ENCODE measurements at places on chromosomes 6 and 20.

- DNase-seq, result no peak
Measured at GRCh38 chr6:166726201-166726600, 99.2 kb upstream of the RPS6KA2 start.

- peak; percentile 81 for DNase-seq
Measured at GRCh38 chr20:5061213-5061612, 58.5 kb downstream of the PCNA start.

- DNase-seq, result peak; percentile 81
Measured at GRCh38 chr20:21315138-21315537, 12.0 kb downstream of the XRN2 start.

GRCh38 chr6:28982476-28983266, 22.4 kb downstream of the ZNF311 start:
- DNase-seq, result peak; percentile 79

DNA sequence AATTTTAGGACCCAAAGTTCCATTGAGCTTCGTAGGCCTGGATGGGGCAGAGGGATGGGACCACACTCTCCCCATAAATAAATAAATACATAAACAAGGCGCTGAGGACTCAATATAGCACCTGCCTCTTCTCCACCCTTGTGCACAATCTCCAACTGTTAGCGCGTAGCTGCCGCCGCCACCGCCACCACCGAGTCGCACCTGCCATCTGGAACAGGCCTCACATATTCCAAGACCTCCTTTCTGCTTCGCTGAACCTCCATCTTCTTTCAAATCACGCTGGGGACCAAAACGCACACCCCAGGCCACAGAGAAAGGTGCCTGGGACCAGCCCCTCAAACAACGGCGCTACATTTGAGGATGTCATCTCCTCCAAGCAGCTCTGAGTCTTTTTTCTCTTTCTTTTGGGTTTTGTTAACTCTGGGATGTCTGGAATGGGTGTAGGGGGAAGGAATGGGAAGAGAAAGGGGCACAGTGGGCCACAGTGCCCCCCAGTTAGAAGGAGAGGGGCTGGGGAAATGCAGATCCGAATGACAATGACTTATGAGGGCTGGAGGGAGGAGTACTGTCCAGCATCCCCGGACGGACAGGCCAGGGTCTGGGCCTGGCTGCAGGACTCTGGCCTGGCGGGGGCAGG, 49.7 kb downstream of the NOL4L start:
- DNase-seq, result no peak

- DNase-seq, result no peak
Measured at GRCh38 chr20:24761220-24762065, 187.6 kb upstream of the CST7 start.

GRCh38 chr6:127186889-127187288, 68.4 kb downstream of the RSPO3 start:
- DNase-seq, result peak; percentile 43

GRCh38 chr20:59937150-59937549, 3.0 kb downstream of the PPP1R3D start:
- DNase-seq, result no peak

DNA sequence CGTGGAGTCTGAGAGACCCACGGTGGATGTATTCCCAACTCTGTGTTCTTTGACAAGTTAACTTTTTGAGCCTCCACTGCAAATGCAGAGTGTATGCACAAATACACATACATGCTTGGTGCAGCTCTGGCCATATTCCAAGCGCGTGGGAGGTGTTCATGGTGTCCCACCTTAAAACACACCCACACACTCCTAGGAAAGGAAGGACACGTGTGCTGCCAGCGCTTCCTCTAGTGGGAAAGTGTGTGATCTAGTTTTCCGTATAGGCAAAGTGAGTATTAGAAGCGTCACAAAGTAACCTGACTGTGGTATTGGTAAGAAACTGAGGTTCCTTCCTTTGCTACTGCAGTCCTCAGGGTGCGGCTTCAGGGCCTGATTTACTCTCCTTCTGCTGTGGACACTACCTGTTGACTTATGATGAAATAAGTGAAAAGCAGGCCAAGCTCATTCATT, 36.0 kb upstream of the MPC1 start:
- DNase-seq, result no peak

DNA sequence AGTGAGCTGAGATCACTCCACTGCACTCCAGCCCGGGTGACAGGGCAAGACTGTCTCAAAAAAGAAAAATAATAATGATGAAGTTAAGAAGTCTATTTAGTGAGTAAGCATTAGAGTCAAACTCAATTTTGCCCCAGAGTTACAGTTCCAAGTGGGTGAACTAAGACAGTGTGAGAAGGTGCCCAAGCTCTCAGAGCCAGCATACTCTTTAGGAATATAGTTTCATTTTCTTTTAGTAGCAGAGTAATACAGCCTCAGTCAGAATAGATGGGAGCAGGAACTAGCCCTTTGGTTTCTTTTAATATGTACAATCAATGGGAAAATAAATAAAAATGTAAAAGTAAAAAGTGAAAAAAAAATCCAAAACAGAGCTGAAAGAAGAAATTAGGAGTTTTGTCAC, 87.0 kb upstream of the ADGRF1 start:
- DNase-seq, result no peak

GRCh38 chr6:105402090-105402938, 568 bp downstream of the PREP start:
- DNase-seq, result peak; percentile 58

- no peak for DNase-seq
Measured at GRCh38 chr6:34231566-34232336, 4.9 kb upstream of the HMGA1 start.

DNA sequence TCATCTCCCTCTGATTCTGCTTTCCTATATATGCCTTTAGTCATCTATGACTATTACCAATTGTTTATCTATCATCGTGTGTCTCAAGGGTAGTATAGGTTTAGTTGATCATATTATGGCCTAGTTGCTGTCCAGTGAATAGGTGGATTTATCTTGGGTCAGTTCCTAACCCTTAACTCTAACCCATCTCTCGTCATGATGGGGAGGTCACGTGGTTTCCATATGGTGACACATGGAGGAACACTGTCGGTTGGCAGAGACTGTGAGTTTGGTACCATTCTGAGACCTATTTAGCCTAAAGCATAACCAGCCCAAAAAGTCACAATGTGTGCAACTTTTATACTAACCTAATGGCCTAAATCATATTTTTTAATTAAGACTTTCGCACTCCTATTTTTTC, 103.5 kb downstream of the SAMD5 start:
- DNase-seq, result no peak

DNA sequence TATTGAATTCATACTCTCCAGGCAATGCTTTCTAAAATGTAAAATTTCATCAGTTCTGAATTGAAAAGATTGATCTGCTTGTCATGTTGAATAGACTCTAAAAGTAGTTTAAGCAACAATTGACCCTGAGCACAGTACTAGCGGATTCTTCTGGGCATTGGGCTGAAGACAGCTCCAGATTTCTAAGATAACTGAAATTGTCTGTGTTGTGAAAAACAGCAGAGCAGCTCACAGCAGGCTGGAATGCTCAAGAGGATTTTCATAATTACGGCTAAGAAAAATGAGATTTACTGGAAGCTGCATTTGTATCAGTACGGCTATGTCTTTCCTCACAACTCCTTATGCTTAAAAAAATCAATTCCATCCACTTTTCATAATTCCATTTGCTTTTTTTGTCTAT, 373.7 kb downstream of the HACE1 start:
- no peak for DNase-seq

DNA sequence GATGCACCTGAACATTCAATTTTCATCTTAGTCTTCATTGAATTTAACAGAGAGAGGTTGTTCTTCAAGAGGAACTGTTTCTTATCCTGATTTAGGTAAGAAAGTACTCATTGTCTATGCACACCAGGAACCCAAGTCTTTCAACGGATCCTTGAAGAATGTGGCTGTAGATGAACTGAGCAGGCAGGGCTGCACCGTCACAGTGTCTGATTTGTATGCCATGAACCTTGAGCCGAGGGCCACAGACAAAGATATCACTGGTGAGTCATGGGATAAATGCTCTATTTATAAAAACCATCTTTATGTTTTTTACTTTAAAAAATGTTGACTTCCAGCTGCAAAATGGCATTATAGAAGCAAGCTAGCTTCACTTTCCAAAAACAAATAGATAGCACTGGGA, 10.2 kb downstream of the NQO2 start:
- no peak for DNase-seq

DNA sequence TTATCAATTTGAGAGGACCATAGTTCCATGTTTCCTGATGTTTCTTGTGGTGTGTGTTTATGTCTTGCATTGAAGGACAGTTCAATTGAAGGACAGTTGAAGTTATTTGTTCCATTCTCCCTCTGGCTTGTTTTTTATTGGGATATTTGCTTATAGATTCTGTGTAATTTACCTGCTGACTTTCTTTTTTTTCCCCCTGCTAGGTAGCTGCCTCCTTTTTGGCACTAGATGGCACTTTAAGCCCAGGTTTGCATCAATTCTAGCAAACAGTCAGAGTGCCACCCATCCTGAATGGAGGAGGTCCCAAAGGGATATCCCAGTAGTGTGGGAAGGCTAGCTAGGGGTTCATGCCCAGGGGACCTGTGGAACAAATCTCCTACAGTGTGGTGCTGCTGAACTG, 78.1 kb downstream of the CFAP61 start:
- peak; percentile 48 for DNase-seq

DNA sequence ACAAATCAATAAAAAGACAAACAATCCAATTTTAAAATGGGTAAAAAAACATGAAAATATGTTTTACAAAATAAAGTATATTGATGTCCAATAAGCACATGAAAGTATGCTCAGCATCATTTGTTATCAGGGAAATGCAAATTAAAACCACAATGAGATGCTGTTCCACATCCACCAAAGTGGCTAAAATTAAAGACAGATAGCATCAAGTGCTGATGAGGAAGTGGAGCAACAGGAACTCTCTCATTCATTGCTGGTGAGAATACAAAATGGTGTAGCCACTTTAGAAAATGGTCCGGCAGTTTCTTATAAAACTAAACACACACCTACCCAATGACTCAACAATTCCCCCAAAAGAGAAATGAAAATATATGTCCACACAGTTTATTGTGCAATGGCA, 42.3 kb upstream of the CST7 start:
- no peak for DNase-seq

DNA sequence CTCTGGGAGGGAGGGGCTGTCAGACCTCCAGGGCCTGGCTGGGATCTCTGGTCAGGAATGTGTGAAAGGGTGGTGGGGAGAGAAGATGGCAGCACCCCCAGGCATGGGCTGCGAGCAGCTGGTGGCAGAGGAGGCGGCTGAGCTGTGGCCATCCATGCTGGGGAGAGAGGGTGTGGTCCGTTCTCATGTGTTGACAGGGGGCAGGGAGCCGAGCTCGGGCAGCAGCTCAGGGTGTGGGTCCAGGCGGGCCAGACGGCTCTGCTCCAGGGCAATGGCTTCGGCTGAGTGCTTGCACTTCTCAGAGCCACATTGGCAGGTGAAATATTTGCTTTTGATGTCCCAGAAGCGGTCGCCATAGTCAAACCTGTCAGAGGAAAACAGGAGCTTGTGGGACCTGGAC, 1.1 kb upstream of the SLC44A4 start:
- no peak for DNase-seq

DNA sequence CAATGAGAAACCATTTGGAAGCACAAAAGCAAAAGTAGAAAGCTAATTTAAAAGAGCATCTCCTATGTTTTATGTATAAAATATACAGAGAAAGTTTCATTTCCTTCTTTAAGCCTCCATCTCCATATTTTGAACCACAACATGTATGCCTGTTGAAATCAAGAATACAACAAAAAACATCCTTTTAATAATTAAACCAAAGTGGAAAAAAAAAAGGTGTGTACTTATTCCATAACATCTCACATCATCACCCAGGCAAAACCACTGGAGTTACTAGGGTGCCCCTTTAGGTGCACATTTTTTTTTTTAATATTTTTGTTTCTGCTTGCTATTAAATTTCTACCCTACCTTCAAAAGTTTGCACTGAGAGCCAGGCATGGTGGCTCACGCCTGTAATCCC, 43.0 kb downstream of the EDN1 start:
- no peak for DNase-seq

- peak; percentile 58 for DNase-seq
Measured at GRCh38 chr6:10177704-10178103, 237.2 kb downstream of the TFAP2A start.

GRCh38 chr6:21999012-21999528, 297.8 kb downstream of the PRL start:
- DNase-seq, result peak; percentile 69

DNA sequence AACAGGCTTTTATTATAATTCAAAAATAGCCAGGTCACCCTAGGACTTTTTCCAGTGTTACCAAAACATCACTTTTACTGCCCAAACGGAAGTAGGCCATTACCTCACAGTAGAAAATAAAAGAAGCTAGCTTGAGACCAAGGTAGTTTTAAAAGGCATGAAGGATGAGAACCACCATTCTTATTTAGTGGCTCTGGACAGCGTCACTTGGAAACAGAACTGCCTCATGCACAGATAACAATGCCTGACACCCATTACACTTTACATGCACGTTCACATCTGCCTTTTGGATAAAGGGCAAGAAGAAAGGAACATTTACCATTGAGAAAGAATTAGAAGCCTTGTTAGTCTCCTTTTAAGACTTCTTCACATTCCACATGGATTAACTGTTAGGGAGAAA, 1.9 kb upstream of the PAQR8 start:
- no peak for DNase-seq

DNA sequence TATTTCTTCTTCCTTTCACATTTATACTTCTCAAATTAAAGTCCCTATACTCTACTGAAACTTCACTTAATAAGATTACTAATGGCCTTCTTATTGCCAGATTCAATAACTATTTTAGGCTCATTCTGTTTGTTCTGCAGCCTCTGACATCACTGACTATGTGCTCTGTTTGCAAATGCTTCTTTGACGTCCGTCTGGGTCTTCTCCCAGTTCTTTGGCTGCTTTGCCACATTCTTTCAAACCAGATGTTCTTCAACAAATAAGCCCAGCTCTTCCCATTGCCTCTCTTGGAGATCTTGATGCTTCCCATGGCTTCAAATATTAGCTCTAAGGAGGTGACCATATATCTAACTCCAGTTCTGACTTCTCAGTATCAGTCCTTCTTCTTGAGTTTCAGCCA, 117.4 kb downstream of the BTBD9 start:
- DNase-seq, result no peak

- DNase-seq, result no peak
Measured at GRCh38 chr6:119314885-119315272, 34.7 kb downstream of the MAN1A1 start.

DNA sequence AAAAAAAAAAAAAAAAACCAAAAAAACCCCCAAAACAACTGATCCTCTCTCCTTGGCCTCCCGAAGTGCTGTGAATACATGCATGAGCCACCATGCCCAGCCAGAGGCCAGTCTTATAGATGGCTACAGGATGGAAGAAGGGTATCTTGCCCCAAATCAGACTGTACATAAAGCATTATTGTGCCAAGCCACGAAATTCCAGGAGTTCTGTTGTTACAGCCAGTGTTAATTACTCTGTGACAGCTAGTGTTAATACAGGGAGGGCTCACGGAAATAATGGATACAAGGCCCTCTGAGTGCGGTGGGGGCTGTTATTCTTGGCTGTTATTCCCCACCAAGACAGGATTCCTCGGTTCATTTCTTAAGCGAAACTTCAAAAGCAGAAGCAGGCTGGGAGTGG, 1.4 kb upstream of the CLPSL2 start:
- DNase-seq, result no peak
